Suprapubic skin (tissue), 4 donors: ENCODE measurements at places on chromosomes 16 and 17.
A peak's percentile ranks its signal among the peaks of the same experiment; 100 is the strongest.

- DNase-seq, result no peak
These were observed 782.7 kb downstream of the CDH11 start for GRCh38 chr16:64339052-64339770.

- DNase-seq, result no peak
These were observed 1.8 kb upstream of the MYADML2 start for GRCh38 chr17:81948635-81949378.

- DNase-seq, result no peak
These were observed 227.9 kb downstream of the MAF start for GRCh38 chr16:79372503-79373184.

DNA sequence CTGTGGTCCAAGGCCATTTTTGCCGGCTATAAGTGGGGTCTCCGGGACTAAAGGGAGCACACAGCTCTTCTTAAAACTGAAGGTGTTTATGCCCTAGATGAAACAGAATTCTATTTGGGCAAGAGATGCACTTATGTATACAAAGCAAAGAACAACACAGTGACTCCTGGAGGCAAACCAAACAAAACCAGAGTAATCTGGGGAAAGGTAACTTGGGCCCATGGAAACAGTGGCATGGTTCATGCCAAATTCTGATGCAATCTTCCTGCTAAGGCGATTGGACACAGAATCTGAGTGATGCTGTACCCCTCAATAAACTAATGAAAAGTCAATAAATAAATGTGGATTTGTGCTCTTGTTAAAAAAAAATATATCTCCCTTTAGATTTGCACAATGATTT, 20.2 kb upstream of the SHISA9 start:
- DNase-seq, result no peak

GRCh38 chr16:17305694-17306093, 165.1 kb downstream of the XYLT1 start:
- DNase-seq, result no peak

- DNase-seq, result no peak
These were observed 21.4 kb upstream of the PITPNM3 start for GRCh38 chr17:6577686-6578263.

GRCh38 chr16:12296991-12297390, 320.5 kb downstream of the SNX29 start:
- no peak for DNase-seq

DNA sequence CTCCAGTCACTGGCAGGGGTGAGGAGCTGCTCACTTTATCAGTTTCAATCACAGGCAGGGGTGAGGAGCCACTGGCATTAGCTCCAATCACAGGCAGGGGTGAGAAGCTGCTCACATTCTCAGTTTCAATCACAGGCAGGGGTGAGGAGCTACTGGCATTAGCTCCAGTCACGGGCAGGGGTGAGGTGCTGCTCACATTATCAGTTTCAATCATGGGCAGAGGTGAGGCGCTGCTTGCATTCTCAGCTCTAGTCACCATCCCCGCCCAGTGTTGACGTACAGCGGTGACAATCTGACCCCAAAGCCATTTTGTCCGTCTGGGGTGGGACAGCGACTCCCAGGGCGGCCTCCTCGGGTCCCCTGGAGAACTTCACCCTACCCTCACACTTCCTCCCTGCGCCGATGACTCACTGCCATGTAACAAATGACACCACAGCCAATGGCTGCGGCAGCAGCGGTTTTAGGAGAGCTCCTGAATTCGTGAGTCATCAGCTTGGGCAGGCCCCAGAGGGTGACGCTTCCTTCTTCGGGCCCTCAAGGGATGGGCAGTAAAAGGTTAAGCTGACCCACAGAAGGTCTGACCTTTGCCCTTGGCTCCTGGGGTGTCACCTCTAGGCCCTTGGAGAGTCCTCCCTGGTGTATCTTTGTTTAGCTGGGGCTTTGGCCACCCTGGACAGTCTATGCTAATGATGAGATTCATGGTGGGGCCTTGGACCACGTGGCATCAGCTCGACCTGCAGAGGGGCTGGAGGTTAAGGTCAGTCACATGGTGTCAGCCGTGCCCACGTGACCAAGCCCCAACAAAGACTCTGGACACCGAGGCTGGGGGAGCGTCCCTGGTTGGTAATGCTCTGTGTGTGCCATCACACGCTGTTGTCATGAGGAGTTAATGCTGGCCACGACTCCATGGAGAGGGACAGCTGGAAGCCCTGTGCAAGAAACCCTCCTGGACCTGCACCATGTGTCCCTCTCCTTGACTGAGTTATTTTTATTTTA, 171.7 kb downstream of the C16orf95 start:
- peak; percentile 49 for DNase-seq

DNA sequence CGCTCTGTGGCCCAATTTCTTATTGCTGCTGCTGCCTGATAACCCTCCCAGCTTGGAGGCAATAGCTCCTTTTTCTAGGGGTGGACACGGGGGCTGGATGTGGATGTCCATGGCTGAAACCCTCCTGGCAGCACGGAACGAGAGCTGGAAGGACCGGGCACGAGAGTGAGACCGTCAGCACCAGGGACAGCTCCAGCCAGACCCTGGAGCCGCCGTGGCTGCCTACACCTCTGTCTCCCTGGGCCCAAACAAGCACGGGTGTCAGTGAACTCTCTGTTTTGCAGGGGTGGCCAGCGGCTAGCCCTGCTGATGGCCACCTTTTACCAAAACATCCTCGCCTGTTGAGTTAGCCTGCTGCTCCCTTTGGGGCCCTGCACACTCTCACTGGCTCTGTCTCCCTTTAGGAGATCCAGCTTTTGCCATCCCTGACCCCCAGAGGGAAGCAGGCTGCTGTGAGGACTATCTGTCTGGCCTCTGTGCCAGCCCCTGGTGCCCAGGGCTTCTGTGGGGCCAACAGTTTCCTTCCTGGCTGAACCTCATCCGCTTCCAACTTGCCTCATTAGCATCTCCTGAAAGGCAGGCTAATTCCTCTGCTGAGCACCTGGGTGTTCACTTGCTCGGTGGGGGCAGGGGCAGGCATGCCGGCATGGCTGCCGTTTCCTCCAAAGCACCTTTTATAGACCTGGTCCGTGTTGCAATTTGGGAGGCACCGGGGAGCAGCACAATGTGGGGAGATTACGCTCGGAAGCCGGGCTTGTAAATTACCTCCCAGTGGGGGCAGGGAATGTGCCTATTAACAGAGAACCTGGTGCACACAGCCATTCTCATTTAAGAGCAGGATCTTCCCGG, 118.1 kb downstream of the ENGASE start:
- DNase-seq, result no peak

GRCh38 chr17:32256701-32257019, 9.0 kb upstream of the RHBDL3 start:
- DNase-seq, result no peak

DNA sequence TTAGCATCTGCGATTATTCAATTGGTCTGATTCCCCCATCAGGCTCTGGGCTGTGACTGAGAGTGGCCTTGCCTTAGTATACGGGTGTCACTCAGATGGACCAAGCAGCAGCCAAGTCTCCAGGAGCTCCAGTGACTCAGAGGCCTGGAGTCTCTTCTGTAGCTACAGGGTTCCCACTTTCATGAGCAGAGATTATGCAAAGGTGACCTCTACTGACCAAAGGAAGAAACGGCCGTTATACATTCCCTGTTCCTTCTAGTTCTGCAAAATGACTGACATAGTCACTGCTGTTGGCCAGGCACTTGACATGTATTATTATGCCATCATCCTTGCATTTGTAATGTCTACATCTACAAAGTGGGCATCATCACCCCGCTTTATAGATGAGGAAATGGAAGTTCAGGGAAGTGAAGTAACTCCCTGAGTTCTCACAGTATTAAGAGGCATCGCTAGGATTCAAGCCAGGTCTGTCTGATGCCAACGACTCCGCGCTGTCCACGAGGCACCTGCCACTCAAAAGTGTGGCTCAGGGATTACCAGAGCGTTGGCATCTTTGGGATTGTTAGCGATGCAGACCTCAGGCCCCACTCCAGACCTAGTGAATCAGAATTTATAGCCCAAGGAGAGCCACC, 23.3 kb downstream of the SLC38A7 start:
- DNase-seq, result no peak

GRCh38 chr16:73064994-73065545, 17.1 kb upstream of the ZFHX3 start:
- DNase-seq, result no peak

DNA sequence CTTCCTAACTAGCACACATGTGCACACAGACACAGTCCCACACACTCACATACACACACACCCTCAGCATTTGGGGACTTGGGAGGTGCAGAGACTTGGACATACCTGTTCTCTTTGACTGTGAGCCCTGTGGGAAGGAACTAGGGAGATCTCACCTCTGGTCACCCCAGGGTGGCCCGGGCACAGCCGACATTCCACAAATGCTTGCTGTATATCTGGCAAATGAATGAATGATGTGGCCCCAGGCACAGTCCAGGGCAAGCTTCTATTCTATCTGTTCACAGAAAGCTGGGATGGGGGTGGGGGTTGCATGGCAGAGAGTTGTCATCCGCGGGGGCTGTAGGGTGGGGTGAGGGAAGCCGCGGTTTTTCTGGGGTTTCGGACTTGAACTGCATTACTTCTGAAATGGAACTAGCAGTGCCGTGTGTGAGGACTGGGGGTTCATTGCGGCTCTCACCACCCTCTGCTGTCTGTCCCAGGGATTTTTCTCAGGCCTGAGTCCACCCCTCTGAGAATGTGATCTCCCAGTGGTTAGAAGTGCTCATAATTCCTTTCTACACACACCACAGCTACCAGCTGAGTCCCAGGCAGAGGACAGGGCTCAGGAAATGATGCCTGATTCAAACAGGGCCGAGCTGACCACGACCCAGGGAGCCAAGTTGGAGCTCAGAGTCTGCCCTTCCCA, 3.3 kb upstream of the RIPOR1 start:
- DNase-seq, result no peak

- DNase-seq, result peak; percentile 100
These were observed 1.4 kb upstream of the BAHCC1 start for GRCh38 chr17:81393684-81394376.

- DNase-seq, result no peak
These were observed 1.1 kb downstream of the BCO1 start for GRCh38 chr16:81239367-81240121.

DNA sequence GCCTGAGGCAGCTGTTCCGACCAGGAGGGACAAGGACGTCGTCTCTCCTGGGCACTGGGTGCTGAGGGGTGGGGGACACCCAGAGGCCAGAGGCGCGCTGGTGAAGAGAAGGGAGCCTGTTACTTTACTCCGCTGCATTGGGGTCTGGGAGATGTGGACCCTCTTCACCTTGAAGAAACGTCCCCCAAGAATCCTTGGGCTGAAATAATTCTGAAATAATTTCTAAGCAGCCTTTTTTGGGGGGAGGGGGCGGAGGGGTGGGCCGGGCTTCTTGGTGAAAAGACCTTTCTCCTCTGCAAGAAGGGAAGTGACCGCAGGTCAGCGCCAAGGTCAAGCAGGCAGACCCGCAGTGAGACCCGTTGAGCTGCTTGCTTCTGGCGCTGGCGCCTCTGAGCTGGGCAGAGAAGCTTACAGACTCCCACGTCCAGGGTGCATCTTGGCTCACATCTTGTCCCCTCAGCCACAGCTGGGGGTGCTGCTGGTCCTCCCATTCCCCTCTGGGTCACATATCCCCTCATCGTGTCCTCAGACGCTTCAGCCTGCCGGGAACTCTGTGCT, 1.1 kb downstream of the SYT17 start:
- DNase-seq, result no peak

DNA sequence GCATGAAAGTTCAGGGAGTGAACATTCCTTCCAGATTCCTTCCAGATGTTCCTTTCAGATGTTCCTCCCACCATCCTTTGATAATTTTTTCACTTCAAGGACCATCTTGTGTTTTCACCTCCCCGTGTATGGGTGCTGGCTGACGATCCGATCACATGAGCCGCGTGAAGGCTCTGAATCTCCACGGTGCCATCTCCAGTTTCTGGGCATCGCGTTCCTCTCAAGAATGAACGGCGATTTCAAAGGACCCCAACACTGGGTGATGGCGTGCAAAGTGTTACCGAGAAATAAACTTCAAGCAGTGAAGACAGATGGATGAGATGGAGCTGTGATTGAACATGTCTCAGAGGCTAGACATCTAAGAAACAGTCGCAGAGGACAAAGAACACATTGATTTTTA, 245.3 kb downstream of the GSG1L start:
- DNase-seq, result no peak

- DNase-seq, result no peak
These were observed 16.4 kb downstream of the NDEL1 start for GRCh38 chr17:8451933-8452614.

- DNase-seq, result no peak
These were observed 25.3 kb downstream of the NARF start for GRCh38 chr17:82483836-82484235.

DNA sequence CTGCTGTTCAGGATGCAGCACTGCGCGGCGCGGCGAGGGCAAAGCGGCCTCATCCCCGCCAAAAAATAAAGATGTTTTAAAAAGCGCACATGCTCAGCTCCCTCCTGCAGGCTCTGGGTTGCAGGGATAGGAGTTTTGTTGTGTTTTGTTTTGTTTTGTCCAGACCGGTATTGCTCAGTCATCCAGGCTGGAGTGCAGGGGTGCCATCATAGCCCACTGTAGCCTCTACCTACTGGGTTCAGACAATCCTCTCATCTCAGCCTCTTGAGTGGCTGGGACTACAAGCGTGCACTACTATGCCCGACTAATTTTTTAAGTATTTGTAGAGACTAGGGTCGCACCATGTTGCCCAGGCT, 636 bp downstream of the WWOX start:
- no peak for DNase-seq
